ENCODE measurements at places on chromosomes 5 and 9.

DNA sequence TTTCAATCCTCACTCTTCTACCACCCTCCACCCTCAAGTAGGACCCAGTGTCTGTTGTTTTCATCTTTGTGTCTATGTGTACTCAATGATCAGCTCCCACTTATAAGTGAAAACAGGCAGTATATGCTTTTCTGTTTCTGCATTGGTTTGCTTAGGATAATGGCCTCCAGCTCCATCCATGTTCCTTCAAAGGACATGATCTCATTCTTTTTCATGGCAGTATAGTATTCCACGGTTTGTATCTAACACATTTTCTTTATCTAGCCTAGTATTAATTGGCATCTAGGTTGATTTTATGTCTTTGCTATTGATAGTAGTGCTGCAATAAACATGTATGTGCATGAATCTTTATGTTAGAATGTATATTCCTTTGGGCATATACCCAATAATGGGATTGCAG, 259.8 kb upstream of the KIF2A start:
- DNase-seq: no peak

GRCh38 chr5:54087436-54087835, 222.9 kb downstream of the ARL15 start:
- DNase-seq: no peak

DNA sequence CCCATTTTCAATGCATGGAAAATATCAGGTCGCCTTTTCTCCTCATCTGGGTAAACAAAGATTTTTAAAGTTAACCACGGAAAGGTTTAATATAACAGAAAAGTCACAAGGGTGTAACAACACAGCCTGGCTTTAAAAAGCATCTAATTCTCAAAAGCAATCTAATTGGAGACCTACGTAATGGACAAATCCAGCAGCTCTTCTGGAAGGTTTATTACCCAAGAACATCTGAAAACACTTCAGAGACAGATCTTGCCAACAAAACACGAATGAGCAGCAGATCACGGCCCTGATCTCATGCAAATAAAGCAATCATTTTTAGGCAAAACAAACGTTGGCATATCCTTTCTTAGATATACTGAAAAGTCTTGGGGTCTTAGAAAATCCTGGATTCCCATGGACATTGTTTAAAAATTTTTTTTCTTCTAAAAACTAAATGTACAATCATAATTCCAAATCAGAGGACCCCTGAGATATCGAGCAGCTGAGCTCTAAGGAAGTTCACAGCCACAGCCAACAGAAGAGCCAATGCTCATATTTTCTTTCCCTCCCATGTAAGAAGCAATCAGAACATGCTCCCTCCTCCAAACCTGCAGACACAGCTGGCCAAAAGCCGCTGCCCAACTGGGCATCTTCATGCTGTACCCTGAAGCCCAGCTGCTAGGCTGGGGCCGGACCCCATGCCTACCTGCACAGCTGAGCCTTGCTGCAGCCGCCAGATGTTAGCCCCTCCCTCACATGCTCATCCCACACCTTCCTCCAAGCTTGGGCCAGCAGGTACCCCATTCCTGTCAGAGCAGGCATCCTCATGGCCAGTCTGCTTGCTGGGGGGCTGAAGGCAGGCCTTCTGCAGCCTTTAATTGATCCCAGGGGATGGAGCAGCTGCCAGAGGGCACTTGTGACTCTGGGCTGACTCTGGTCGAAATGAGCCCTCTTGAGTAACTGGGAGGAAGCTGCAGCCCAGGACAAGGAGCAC, 11.2 kb downstream of the ANKS6 start:
- no peak for DNase-seq

DNA sequence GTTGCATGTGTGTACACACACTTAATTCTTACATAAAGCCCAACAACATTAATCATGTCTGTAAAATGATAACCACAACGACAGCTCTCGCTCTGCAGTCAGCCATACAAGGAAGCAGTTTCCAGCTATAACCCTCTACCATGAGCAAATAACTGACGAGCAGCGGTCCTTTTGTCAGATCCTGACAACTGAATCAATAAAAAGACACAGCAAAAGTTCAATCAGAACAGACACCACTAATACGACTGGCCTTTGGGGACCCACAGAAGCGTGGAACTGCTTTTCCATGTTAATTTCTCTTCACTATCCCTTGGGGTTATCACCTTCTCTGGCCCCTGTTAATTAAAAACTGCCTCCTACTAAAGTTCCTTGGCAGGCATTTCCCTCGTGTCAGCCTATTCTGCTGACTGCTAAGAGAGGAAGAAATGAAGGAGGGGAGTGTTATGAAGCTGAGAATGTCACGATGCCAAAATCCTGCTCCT, 722.8 kb upstream of the GRAMD2B start:
- no peak for DNase-seq

- no peak for DNase-seq
Measured at GRCh38 chr5:111933086-111933485, 176.1 kb upstream of the NREP start.

- DNase-seq: peak; percentile 12
Measured at GRCh38 chr5:128081111-128081851, 2.3 kb upstream of the SLC12A2 start.

DNA sequence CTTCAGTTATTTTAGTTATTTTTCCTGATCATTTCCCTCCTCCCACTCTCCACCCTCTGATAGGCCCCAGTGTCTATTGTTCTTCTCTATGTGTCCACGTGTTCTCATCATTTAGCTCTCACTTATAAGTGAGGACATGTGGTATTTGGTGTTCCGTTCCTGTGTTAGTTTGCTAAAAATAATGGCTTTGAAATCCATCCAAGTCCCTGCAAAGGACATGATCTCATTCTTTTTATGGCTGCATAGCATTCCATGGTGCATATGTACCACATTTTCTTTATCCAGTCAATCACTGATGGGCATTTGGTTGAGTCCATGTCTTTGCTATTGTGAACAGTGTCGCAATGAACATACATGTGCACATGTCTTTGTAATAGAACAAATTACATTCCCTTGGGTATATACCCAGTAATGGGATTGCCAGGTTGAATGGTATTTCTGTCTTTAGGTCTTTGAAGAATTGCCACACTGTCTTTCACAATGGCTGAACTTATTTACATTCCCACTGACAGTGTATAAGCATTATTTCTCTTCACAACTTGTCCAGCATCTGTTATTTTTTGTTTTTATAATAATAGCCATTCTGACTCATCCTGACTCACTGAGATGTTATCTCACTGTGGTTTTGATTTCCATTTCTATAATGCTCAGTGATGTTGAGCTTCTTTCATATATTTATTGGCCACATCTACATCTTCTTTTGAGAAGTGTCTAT, 17.2 kb upstream of the DIRAS2 start:
- DNase-seq: no peak

DNA sequence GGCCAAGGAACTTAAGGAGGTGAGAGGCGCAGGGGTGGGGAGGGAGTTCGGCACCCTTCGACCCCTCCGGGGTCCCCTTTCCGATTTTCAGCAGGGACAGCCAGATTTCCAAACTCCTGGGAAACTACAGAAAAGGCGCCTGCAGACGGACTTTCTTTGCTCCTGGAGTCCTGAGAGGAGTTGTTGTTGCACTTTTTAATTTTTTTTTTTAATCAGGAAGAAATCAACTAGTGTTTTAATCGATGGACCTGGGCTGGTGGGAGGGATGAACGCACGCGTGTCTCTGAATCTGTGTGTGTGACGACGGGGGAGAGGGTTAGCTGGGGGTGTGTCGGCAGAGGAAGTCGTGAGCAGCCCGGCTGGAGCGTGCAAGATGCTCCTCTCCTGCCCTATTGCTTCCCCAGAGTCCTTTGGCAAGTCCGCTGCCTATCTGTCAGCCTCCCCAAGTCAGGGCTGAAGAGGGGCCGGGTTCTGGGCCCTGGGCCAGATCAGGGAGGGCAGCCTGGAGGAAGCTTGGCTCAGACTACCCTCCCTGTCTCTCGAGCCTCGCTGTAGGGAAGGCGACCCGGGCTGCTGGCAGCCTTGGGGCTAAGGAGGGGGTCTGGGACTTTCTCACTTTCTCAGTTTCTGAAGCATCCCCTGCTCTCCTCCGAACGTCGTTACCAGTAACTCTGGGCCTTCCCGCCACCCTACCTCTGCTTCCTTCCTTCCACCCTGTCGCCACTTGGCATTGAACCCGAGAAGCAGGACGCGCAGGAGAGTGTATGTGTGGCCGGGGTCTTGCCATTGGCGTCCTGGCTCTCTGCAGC, 731 bp downstream of the PRR16 start:
- peak; percentile 21 for DNase-seq

DNA sequence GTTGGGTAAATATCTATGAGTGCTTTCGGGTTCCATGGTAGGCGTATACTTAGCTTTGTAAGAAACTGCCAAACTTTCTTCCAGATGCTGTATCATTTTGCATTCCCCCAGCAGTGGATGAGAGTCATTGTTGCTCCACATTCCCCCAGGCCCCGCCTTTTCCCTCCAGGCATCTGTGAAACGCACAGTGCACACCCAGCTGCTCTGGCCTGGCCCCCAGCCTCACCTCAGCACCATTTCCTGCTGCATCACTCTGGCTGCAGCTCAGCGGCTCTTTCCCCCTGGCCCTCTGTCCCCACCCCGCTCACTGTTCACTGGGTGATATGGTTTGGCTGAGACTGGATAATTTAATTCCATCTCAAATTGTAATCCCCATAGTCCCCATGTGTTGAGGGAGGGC, 76.6 kb upstream of the SPTLC1 start:
- DNase-seq: no peak

DNA sequence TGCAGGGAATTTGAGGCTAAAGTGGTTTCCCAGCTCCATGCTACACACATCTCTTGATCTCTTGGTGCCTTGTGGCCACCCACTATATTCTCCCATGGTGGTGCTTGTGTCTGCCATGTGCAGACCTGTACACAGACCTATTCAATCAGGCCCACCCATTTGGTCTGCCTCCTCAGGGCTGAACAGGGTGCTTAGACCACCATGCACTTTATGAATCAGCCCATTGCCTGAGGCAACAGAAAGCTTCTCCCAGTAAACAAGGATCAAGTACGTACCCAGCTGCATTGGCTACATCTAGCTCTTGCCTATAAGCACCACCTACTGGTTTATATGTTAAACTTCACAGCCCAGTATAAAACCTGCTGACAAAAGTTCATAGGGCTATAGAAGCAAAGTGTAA, 664.3 kb upstream of the EDIL3 start:
- no peak for DNase-seq

DNA sequence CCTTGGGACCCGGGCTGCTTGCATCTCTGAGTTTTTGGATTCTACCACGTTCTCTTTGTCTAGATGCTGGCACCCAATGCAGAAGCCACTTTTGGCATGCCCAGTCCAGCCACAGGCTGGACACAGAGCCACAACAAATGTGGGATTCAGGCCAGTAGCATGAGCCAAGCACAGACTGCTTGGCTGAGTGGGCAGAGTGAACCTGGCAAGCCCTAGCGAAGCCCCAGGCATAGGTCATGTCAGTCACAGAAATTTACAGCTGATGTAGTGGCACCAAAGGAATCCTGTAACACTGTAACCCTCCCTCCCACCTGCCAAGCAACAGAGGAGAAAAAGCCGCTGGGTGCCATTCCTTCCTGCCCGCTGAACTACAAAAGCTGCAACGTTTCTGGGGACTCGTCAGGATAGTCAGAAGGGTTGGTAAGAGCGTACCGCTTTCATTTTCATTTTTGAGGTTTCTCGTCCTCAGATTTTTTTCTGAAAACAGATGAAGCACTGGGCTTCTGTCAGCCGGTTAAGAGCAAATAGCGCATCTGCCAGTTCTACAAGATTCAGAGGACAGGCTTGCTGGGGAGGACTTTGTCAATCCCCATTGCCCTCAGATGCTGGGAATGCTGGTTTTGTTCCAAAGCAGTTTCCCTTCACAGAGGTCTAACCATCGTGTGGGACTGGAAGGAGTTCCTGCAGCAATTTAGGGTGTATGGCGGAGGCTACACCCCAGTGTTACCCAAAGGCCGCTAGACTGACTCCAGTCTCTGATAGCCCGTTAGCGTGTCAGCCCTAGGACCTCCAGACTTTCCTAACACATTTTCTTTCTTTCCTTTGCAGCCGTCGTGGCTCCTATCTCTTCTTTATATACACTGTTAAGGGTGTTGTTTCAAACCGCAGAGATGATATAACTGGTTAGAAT, 399.0 kb downstream of the HTR1A start:
- peak; percentile 52 for DNase-seq

GRCh38 chr9:4263591-4263990, 36.3 kb downstream of the GLIS3 start:
- DNase-seq: no peak
